Activated naive CD4-positive, alpha-beta T cell treated with Interleukin-2 at 50 U/mL for 16 hours (primary cell): ENCODE measurements at places on chromosomes 3 and 15.

GRCh38 chr15:87896936-87897335, 359.6 kb downstream of the NTRK3 start:
- no peak for DNase-seq

GRCh38 chr3:74897006-74897405, 282.5 kb upstream of the CNTN3 start:
- no peak for DNase-seq

GRCh38 chr3:187041362-187042307, 97.7 kb downstream of the RPL39L start:
- DNase-seq: peak; percentile 41

- no peak for DNase-seq
Observed at GRCh38 chr15:89543389-89543788, 31.9 kb upstream of the TICRR start.

GRCh38 chr3:17330660-17331059, 411.8 kb downstream of the TBC1D5 start:
- DNase-seq: no peak

- DNase-seq: no peak
Observed at GRCh38 chr15:74387621-74388362, 20.3 kb upstream of the CYP11A1 start.

DNA sequence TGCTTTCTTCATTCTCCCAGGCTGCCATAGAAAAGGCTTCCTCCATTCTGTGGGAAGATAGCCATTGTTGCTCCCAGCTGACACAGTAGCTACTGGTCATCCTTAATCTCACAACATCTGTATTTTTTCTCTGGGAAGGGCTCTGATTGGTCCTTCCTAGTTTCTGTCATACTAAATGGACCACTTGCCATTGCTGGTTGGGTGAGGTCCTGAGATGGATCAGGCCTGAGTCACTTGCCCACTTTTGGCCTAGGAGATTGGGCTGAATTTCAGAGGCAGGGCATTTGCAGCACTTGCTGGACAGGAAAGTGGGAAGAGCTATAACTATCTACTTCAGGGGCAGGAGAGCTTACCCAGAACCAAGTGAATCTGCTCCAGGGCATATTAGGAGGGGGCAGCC, 106.5 kb upstream of the PROK2 start:
- no peak for DNase-seq

GRCh38 chr15:78312536-78312935, 13.1 kb upstream of the SKIC8 start:
- DNase-seq: no peak

- DNase-seq: no peak
Observed at GRCh38 chr3:159732172-159733111, 256.2 kb upstream of the IL12A start.

DNA sequence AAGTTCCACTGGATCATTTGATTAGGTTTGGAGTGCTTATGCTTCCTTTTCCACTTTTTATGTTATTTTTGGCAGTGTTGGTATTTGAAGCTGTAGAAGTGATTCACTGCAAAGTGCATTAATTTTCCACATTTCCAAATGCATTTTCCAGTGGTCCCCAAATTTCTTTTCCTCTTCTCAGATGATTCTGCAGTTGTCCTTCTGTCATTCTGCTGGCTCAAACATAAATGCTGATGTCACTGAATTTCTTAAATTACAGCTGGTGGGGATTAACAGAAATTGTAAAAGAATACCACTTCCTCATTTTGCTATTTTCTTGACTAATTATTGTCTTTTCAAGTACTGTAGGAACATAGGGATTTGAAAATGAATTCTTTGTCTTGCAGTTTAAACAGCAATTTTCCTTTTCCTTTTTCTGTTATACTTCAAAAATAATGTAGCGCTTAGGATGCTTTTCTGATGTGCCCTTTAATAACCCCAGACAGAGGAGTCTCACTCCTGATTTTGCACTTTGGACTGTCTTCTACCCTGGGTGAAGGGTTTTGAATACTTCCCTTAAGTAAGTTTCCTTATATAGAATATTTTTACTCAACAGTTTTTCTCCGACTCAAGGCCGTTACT, 25.0 kb downstream of the MITF start:
- no peak for DNase-seq

DNA sequence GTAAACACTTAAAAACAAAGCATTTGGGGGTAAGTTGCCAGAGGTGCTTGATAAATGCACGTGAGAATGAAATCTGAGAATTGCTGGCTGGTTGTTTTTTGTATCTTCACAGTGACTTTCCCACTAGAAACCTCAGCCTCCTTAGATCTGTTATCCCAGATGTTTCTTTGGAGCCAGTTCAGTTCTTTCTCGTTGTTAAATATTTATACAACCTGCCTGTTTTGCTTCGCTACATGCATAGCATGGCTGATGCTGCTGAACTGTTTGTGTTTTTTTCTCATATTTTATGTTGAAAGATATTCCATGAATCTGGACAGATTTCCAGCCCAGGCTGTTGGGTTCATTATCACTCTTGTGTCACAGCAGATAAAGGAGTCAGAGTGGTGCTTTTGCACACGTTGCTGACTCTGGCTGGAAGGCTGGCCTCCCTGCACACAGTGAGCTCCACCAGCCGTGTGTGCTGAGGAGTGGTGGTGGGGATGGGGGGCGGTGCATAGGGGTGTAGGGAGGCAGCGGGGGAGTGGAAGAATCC, 80.2 kb downstream of the ARNT2 start:
- no peak for DNase-seq

GRCh38 chr3:100454677-100455076, 37.7 kb upstream of the TMEM45A start:
- no peak for DNase-seq

DNA sequence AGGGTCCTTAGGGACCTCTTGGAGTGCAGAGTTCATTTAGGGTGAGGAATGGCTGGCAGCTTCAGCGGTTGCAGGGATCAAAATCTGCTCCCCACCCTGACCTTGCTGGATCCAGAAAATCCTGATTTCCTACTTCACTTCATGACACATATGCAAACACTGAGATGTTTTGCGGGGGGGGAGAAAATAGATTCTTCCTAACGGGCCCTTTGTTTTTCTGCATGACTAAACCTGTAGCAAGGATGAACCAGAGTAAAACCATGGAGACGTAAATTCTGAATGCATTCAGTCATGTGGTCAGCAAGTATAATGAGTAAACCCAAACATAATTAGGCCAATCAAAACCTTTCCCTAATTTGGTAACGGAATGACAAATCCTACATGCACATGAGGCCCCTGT, 20.0 kb upstream of the RBP1 start:
- no peak for DNase-seq

- peak; percentile 19 for DNase-seq
Observed at GRCh38 chr15:89332446-89332845, 2.2 kb downstream of the POLG start.

GRCh38 chr3:197188963-197189362, 109.4 kb downstream of the DLG1 start:
- DNase-seq: no peak

DNA sequence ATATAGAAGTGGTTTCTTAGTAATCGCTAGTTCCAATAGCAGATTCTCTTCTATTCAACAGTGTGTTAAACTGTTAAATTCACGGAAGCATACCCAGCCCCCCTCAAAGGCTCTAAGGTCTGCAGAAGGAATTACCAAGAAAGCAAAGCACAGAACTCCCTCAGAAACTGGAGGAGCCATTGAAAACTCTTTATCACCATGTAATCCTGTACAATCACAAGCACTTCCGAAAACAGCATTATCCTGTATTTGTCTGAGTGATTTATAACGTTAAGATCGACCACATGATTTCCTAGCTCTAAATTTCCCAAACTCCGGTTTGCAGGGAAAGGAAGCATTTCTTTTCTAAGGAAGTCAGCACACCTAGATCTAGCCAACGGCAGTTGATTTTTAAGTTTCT, 20.0 kb downstream of the MYO1E start:
- no peak for DNase-seq

- DNase-seq: no peak
Observed at GRCh38 chr15:74422652-74423430, 10.9 kb downstream of the SEMA7A start.

GRCh38 chr3:8733332-8734094, at the start of gene CAV3:
Gene CAV3, plus strand, starts transcription at chr3:8733802. Its CDS starts 75 bp downstream, at chr3:8733877.
- no peak for DNase-seq

DNA sequence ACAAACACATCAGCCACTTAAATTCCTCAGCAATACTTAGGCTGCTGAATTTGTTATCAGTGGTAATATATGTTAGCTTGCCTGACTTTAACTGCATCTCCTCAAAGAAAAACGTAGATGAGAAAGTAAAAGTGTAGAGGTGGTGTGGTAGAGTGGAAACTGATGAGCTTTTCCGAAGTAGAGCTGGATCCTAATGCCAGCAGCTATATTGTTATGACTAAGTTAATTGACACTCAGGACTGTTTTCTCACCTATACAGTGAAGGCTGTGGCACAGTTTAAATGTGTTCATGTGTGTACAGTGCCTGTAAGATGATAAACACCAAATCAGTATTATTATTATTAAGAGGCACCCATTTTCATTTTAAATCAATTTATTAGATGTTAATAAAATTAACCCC, 174.9 kb downstream of the TNIK start:
- DNase-seq: no peak

- no peak for DNase-seq
Observed at GRCh38 chr3:108346301-108347227, 50.2 kb downstream of the HHLA2 start.

DNA sequence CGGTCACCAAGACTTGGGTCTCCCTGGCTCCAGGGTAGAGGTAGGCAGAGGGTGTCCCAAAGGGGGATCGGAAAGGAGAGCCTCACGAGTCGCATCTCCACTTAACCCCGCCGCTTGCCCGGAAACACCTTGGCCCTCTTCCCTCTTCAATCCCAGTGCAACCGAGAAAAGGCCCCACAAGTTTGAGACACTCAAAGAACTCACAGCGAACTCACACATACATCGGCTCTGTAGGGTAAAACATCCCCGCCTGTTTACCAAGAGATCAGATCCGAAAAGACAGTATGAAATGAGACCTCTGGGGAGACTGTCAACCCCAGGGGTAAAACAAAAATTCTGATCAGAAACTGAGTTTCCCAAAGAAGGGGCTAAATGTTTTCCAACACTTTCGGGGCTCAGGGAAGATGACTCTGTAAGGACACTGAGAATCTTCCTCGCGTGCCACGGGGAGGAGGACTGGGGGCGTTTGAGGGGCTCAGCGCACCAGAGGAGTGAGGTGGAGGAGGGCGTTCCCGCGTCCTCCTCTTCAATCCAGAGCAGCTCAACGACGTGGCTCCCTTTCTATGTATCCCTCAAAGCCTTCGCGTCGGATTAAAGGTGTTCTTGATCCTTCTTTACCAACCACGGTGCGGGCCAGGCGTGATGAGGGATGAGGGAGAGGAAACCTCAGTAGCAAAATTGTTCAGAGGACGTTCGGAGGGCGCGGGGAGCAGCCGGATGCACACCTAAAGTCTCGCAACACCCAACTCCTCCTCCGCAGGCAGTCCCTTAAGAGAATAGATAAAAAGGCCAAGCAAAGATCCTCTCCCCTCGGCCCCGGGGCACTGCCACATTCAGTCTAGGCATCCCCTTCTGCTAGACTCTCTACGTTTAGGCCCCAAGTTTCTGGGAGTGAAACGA, 3.7 kb downstream of the WNT5A start:
- no peak for DNase-seq

DNA sequence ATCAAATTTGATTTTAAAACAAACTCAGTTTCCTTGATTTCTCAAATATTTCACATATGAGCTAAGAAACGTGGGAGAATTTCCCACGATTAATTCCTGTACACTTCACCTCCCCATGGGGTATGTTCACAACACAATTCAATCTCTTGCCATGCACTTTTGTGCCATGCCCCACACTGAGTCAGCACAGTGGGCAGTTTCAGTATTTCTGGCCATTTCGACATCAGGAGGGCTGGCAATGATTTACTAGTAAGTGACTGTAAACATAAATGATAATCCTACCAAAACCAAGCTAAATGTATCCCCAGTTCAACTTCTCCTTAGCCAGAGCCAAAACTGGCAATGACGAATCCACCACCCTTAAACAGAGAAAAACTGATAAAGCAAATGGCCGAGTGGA, 293.6 kb downstream of the FGF12 start:
- no peak for DNase-seq

GRCh38 chr15:94008104-94009074, 223.0 kb upstream of the MCTP2 start:
- no peak for DNase-seq

DNA sequence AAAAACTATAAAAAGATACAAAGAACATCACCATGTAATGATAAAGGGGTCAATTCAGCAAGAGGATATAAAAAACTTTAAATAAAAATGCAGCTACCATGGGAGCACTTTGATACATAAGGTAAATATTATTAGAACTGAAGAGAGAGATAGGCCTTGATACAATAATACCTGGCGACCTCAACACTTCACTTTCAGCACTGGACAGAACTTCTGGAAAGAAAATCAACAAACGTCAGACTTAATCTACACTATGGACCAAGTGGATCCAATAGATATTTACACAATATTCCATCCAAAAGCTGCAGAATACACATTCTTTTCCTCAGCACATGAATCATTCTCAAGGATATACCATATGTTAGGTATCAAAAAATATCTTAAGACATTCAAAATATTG, 42.0 kb downstream of the WDR49 start:
- no peak for DNase-seq

GRCh38 chr15:72375501-72375845, 341 bp downstream of the HEXA start:
- DNase-seq: no peak

- no peak for DNase-seq
Observed at GRCh38 chr3:14237457-14237856, 58.8 kb downstream of the LSM3 start.

DNA sequence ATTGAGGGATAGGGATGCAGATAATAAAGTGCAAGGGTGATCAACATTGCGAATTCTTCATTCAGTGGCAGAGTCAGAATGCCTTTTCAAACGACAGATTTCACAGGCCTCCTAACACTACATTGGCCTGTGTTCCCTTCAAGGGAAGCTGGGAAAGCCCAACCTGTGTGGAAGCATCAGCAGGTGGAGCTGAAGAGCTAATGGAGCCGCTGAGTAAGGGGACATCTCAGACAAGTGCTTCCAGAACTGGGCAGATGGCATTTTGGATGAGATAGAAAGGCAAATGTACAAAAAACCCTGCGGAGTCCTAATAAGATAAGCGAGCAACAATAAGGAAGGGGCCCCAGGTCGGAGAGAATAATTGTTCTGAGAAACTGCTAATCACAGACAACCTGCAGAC, 8.5 kb upstream of the SLC24A5 start:
- DNase-seq: no peak

DNA sequence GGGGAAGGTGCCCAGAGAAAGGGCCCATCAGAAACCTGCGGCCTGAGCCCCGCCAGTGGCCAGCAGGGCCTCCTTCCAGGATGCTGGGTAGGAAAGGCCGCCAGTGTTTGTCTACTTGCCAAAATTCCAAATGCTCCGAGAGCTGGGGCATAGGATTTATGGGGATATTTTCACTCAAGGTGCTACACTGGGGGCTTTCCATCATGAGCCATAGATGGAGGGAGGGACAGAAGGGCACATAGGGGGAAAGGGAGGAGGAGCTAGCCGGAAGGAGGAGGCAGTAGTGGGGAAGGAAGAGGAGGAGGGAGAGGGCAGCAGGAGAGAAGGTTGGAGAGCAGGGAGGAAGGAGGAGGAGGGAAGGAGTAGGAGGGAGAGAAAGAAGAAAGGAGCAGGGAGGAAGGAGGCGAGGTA, 494.7 kb upstream of the PROK2 start:
- no peak for DNase-seq
